ENCODE measurements at places on chromosomes 7 and 10.
A peak's percentile ranks its signal among the peaks of the same experiment; 100 is the strongest.

- no peak for DNase-seq
Measured at GRCh38 chr10:126417220-126417825, 29.0 kb upstream of the ADAM12 start.

- DNase-seq = no peak
Measured at GRCh38 chr7:131342864-131343442, 15.3 kb downstream of the MKLN1 start.

DNA sequence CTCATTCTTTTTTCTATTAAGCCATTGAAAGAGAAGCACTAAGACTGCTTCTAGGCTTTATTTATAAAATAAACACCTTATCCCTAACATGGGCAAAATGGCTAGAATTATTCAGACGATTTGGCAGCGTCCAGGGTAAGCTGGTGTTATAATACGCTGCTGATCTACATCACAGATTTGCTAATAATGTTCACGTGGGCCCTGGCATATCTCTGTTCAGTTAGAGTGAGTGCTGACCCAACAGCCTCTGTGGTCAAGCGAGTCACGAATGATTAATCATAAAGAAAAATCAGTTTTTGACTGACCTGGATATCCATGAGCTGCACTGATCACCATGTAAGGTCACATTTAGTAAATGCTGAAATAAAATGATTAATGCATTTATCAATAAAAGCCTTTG is 28.4 kb upstream of the CBLL1 start:
- DNase-seq = no peak

DNA sequence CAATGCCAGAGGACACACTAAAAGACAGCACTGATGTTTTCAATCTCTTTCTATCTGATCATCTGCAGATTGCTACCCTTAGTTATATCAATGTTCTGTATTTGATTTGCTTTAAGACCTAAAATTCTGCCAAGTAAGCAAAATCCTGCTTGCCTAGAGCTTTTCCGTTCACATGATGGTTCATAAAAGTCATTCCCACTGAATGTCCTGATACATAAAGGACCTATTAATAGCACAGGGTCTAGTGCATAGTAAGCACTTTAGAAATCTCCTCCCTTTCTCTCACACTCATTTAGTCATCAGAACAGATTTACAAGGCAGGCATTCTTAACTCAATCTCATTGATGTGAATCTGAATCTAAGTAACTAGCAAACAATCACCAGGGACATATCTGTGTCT is 68.8 kb downstream of the PCGF5 start:
- DNase-seq = no peak

DNA sequence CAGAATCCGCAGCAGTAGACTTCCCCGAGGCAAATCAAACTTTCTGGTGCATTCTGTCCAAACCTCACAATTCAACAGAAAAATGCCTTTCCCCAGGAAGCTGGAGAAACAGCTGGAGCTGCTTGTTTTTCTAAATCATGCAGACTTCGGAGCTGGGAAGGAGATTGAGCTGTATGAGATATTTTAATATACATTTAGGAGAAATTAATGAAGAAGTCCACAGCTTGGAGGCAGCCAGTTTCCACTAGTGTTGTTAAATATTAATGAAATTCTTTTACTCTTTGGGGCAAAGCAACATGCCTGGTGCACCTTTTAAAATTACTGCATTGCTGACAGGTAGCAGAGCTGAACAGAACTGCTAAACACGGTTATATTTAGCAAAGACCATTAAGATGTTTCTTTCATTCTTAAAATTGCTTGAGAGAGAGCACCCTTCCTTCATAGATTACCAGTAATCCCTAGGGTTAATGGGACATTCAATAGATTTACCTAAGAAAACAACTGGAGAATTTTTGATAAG is 566.4 kb downstream of the SORCS3 start:
- DNase-seq = no peak

- no peak for DNase-seq
Measured at GRCh38 chr10:66927971-66928770, 2.3 kb downstream of the LRRTM3 start.

DNA sequence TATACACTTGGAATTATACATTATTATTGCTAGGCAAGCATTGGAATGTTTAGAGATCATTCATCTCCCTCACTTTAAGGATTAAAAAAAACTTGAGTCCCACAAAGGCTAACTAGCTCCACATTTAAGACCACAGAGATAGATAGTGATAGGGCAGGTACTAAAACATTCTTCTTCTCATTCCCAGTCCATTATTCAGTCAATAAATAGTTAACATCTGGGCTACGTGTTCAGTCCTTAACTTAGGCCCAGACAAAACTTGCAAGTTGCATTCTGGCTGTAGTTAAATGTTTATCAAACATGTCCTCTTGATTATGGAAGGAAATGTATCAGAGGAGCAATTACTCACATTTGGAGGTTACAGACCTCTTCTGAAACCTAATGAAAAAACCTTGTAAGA is 2.4 kb downstream of the GNG11 start:
- DNase-seq = no peak

DNA sequence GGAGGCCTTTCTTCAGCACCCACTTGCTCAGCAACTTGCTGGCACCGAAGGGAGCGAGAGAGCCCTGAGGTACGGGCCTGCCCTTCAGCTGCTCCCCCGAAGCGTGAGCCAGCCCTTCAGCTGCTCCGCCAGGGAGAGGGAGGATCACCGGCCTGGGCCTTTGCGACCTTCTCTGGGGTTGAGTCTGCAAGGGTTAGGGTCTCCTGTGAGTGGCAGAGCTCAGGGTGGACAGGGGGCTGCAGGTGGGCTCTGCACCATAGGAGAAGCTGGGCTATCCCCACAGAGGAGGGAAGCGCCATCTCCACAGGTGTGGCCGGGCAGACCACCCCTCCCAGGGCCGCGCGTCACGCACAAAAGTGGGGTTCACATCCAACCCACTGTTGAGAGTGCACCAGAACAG is 490.6 kb upstream of the FOXK1 start:
- no peak for DNase-seq

DNA sequence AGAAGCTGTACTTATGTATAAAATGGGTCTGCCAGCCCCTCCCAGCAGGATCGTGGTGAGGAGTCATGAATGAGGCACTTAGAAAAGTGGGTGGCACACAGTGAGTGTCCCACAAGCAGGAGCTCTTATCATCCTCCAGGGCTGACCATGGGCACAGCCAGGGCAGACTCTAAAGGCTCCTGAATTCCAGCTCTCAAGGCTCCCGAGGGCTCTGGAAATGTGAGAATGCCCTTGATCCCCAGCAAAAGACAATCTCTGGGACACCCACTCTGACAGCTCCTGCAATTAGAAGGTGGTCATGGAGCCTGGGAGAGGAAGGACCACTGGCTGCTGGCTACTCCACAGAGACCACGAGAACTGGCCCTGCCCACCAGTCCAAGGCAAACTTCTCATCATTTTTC is 1.6 kb downstream of the VSTM4 start:
- no peak for DNase-seq

DNA sequence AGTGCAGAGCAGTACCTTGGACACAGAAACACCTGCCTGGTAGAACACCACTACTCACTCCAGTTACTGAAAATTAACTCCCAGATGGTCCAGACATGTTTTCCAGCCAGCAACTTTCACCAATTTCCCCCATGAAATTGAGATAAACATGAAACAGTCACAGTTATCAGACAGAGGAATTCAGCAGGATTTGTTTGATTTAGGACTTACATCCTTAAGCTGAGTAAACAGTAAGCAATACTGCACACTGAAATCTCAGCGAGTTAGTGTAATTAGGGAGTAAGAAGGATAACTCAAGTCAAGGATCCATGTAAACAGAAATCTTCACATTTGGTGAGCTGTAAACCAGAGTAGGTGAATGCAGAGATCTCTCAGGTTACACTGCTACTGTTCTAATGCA is 353.5 kb downstream of the ELMO1 start:
- no peak for DNase-seq

- no peak for DNase-seq
Measured at GRCh38 chr10:25174461-25175230, at the start of gene GPR158. TSS of gene GPR158 (plus strand) at chr10:25175001. CDS start at chr10:25175421, 420 bp downstream.

DNA sequence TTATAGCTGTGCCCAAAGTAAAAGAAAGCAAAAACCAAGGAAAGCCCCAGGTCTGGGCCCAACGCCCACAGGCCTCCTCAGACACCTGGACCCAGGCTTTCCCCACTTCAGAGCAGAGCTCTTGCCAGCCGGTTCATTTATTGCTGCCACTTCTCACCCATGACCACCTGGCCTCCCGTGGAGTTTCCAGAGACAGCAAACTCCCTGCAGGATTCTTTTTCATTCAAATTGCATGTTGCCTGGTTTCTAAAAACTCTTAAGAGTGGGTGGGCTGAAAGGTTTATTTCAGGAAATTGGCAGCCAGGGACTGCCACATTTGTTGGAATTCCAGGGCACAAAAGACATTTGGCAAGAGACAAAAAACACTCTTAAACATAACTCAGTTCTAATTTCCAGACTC is 4.7 kb downstream of the VOPP1 start:
- DNase-seq = no peak

GRCh38 chr7:27686315-27686714 is 23.6 kb upstream of the HIBADH start:
- DNase-seq = no peak

GRCh38 chr7:132618271-132618955 is 42.1 kb upstream of the PLXNA4 start:
- no peak for DNase-seq

DNA sequence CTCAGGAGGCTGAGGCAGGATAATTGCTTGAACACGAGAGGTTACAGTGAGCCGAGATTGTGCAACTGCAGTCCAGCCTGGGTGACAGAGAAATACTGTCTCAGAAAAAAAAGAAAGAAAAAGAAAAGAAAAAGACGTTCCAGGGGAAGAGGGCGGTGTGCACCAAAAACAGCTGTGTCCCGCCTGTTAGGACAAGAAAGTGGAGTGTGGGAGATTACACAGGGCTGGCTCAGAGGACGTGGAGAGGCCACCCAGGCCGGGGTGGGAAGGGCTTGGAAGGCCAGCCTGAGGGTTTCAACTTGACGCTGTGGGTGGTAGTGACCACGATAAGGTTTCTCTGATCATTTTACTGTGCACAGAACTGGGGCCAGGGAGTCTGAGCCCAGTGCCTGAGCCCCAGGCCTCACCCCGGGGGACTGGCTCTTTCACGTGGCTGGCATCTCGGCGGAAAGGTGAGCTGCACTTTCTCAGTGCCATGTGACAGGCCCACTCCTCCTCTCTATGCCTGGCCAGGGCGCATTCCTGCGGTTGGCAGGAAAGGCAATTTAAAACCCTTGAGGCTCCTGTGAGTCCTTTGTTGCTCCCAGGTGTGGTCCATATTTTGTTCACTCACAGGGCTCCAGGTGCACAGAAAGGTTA is 13.9 kb downstream of the RHBDD2 start:
- no peak for DNase-seq

DNA sequence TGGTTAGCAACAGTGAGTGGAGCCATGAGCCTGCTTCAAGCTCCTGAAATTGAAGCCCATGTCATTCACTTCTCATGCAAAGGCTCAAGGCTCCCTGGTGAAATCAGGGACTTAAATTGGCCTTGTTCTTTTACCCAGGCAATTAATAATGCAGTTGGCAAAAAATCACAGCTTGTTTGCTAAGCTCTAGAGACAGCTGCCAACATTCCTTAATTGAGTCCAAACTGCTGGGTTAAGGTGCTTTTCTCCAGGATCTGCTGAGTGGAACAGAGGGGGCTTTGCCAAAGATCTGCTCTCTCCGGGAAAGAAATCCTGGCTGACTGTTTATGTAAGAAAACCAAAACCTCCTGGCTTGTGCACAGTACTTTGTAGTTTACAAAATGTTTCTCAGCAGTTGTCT is 257.6 kb upstream of the GHITM start:
- DNase-seq = no peak

DNA sequence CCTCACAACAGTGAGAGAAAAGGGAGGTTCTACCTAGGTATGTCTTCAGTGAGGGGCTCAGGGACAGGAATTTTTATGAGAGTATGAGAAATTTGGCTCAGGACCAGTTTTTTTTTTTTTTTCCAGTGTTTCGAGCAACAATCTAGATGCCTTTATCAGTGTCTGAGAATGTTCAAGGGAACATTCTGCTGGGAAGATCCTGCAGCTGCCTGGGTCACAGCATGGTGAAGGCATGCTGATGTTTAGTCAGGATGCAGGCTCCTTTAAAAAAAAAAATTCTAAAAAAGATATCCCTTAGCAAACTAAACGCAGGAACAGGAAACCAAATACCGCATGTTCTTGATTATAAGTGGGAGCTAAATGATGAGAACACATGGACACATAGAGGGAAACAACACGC is 31.0 kb downstream of the SBDS start:
- DNase-seq = no peak

DNA sequence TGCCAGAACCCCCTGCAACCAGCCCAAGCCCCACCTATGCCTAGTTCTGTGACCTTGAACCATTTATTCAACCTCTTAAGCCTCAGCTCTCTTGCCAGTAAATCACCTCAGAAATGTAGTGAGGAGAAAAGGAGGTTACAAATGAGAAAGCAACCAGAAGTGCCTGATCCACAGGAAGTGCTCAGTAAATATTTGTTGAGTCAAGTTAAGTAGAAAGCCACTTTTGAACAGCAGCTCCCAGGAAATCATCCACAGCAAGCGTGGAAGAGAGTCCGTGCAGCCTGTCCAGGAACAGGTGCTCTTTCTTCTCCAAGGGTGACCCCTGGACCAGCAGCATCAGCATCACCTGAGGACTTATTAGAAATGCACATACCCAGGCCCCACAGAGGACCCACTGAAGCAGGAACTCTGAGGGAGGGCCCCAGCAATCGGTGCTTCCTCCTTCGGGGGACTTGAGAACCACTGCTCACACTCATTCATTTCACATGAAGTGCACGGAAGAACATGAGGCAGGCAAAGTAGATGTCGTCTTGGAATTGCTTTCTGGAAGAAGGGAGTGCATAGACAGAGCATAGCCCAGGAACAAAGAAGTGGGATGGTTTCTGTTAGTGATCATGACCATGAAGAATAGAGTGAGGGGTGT is 6.3 kb upstream of the C10orf71 start:
- DNase-seq = no peak

- no peak for DNase-seq
Measured at GRCh38 chr7:127895814-127896280, 135.4 kb downstream of the LRRC4 start.

- DNase-seq = peak; percentile 92
Measured at GRCh38 chr10:101834341-101834740, 9.3 kb downstream of the KCNIP2 start.

GRCh38 chr7:27952456-27953285 is 212.7 kb downstream of the TAX1BP1 start:
- no peak for DNase-seq

- no peak for DNase-seq
Measured at GRCh38 chr7:134740376-134740775, 39.1 kb upstream of the CALD1 start.

- no peak for DNase-seq
Measured at GRCh38 chr7:28093623-28094232, 86.9 kb downstream of the JAZF1 start.

DNA sequence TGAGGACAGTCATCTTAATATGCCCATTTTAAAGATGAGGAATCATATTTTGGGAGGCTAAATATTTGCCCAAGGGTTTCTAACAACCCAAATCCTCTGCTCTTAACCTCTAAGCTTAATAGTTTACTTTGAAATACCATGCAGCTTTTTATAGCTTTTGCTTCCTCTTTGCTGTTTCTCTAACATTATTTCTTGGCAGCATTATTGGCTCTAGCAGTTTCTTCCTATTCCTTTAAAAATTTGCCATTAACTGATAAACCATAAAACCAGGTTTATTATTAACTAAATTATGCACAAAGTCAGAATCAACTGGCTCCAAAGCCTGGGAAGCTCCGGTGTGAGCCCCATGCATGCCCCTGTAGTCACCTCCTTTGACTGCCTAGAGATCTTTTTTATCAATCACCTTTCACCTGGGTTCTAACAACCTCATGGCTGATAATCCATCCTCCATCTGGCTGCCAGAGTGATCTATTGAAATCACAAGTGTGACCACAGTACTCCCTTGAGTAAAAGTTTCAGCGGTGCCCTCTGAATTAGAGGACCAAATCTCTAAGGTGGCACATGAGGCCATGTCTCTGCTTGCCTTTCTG is 62.4 kb downstream of the ITGB8 start:
- DNase-seq = no peak

All from CMK (cell line).